ENCODE measurements at places on chromosomes 2 and 18.

DNA sequence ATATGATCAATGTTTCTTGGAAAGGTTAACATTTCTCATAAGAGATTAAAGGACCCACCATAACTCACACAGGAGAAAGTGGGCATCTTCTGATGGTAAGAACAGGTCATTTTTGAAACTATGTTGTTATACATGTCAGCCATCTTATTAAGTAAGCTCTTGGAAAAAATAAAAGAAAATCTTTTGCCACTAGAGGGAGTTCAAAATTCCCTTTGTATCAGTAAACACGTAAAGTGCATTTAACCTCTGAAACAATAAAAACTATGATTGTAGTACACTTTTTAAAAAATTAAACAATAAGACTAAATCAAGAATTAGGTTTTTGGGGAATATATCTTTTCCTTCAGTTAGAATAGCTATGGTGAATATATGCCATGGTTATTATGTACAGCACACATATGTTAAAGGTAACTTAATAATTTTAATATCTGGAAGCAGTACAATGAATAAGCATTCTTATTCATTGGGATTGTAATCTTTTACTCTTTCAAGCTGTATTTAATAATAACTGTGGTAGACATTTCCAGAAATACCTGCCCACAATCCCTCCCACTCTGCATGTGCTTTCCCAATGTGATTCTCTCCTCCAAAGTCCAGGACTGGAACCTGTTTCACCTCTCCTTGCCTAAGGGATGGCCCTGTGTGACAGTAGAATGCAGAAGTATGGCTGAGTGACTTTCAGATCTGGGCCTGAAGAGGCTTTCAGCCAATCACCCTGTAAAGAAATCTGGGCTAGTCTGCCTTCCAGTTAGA is 64.2 kb downstream of the RBMS1 start:
- DNase-seq: no peak

DNA sequence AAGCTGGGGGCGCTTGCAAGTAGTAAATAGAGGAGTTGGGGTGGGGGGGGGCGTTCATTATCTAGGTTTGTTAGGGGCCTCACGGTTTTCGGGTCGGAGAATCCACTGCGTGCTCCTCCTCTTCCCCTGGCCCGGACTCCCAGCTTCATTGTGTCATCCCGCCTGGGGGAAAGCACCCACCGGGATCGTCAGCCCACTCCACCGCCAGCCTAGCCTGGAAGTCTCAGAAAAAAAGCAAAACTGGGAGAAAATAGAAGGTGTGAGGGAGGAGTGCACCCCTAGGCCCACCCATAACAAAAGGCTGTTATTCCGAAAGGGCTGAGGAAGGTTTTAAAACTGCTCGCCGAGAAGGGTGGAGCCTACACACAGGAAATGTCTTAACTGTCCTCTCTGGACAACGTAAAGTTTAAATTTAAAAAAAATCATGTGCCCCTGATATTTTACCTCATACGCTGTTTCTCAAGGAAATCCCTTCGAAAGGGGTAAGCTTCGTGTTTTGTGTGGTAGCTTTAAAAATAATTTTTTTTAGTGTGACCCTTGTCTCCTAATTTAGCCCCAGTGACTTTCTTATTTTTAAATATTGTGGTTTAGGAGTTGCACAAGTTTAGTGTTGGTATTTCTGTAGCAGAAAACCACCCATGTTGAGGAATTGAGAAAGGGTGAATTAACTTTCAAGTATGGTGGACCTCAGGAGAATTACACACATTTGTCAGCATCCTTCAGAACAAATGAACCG is 104.2 kb downstream of the SPTBN1 start:
- peak; percentile 46 for DNase-seq

GRCh38 chr2:55155764-55156281 is 76.3 kb downstream of the CLHC1 start:
- DNase-seq: no peak

GRCh38 chr2:11839916-11840315 is 93.5 kb downstream of the LPIN1 start:
- no peak for DNase-seq
